ENCODE measurements at places on chromosomes 12 and 14.

DNA sequence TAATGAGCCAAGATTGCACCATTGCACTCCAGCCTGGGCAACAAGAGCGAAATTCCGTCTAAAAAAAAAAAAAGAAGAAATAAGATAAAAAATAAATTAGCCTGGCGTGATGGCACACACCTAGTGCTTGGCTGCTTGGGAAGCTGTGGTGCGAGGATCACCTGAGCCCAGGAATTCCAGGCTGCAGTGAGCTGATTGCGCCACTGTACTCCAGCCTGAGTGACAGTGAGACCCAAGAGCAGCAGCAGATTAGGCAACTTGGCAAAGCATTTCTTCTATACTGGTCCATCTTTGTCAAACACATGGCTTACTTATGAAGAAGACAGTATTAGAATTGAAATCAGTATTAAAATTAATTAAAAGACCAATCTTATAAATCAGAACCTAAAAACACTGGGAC lies 6.3 kb downstream of the GON7 start:
- DNase-seq: no peak

- DNase-seq: no peak
Observed at GRCh38 chr14:103734081-103734888, 18.7 kb downstream of the ZFYVE21 start.

DNA sequence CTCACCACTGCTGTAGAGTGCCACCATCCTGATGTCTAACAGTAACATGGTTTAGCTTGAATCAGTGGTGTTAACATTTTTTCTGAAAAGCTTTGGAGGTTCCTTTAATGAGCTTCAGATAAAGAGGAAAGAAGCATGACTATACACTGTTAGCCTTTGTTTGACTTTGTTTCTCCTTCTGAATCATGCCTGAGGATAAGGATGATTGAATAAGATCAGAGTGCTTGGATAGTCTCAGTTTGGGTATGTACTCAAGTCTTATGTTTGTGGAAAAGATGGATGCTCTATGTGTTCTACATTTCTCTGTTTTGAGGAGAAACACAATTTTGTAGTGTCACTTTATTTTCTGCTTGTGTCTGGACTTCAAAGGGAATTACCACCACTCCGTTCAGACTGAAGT lies 42.0 kb downstream of the GPATCH2L start:
- DNase-seq: no peak

GRCh38 chr12:120529641-120530417 lies 871 bp upstream of the COQ5 start:
- no peak for DNase-seq

DNA sequence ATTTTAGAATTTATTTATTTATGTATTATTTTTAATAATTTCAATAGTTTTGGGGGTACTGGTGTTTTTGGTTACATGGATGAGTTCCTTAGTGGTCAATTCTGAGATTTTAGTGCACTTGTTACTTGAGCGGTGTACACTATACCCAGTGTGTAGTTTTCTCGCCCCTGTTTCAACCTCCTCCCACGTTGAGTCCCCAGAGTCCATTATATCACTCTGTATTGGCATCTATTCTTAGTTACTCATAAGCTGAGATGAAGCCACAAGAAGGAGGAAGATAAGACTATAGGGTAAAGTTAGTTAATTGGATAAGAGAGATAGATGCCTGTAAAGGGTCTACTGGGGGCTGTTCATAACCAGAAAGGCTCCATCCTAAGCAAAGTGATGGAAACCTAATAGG lies 4.0 kb downstream of the C1S start:
- DNase-seq: no peak

- DNase-seq: no peak
Observed at GRCh38 chr12:64116969-64117368, 105.1 kb downstream of the KICS2 start.

DNA sequence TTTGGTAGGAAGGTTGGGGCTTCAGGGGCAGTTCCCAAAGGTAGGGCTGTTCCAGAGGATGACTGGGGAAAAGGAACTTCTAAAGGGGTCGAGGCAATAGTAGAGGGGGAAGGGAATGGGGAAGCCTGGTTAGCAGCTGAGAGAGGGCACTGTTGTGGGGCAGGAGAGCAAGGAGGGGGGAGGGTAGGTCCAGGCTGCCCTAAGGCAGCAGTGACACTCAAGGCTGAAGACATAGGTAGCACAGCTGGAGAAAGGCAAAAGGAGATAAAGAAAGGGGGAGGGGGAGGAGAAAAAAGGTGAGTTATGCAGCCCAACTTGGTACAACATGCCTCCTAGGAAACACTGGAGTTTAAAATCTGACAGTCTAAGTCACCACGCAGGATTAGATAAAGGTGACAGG lies 3.9 kb downstream of the NACA start:
- no peak for DNase-seq

DNA sequence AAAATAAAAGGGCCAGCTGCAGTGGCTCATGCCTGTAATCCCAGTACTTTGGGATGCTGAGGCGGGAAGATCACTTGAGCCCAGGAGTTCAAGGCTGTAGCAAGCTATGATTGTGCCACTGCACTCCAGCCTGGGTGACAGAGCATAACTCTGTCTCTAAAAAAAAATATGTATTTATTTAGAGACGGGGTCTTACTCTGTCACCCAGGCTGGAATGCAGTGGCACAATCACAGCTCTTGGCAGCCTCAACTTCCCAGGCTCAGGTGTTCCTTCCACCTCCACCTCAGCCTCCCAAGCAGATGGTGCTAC lies 179.3 kb upstream of the ATF7IP start:
- DNase-seq: no peak

DNA sequence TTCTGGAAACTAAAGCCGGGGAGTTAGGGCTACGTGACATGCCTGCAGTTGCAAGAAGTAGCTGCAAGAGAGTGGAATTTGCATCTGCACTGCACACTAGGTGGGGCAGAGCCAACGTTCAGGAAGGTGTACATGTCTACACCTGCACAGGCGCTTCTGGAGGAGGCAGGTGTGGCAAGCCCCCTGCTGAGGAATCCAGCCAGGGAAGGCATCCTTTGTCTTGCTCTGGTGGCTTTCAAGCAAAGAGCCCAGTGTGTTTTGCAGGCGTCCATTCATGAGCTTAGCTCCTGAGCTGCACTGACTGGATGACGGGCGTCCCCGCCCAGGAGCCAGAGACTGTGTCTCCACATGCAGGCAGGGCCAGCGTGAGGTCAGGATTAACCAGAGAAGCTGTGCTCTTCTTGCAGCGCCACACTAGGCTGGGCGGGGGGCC lies 116.3 kb downstream of the ZFP36L1 start:
- no peak for DNase-seq

- DNase-seq: no peak
Observed at GRCh38 chr14:20820063-20820904, 17.6 kb upstream of the RNASE1 start.

- DNase-seq: no peak
Observed at GRCh38 chr14:94867209-94867608, 97.3 kb upstream of the GSC start.

DNA sequence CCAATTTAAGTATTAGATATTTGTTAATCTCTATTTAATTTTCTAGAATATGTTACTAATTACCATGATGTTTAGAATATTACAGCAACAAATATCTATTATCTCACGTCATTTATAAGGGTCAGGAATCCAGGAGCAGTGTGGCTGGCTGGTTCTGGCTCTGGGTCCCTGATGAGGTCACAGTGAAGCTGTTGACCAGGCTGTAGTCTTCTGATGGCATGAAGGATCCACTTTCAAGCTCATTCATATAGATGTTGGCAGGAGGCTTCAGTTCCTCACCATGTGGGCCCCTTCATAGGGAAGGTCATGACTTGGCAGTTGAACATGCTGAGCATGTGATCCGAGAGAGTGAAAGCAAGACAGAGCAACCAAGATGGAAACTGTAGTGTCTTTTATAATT lies 375.6 kb downstream of the ATP23 start:
- DNase-seq: no peak

DNA sequence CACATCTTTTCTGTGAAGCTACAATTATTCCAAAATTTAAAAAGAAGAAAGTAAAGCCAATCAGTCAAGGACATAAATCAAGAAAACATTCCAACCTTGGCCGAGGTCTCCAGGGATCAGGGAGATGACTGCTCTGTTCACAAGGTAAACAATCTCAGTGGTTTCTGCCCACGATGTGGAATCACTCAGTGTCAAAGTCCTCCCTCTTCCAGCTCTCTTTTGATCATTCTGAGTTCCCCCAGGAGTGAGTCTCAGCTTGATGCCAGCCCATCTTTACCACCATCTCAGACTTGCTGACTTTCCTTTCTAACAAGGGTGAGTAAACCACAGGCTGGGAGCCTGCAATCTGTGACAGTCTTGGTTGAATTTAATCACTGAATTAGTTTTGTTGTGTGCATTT lies 4.8 kb upstream of the SERPINA9 start:
- no peak for DNase-seq

- no peak for DNase-seq
Observed at GRCh38 chr12:94277426-94278000, 129.1 kb downstream of the PLXNC1 start.

DNA sequence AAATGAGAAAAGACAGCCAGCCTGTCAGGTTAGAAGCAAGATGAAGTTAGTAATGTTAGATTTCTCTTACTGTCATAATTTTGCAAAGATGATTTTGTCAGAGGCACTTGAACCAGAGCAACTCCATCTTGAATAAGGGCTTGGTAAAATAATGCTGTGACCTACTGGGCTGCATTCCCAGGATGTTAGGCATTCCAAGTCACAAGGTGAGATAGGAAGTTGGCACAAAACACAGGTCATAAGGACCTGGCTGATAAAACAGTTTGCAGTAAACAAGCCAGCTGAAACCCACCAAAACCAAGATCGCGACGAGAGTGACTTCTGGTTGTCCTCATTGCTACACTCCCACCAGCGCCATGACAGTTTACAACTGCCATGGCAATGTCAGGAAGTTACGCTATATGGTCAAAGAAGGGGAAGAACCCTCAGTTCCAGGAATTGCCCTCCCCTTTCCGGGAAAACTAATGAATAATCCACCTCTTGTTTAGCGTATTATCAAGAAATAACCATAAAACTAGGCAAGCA lies 1313.5 kb upstream of the TMEM132C start:
- DNase-seq: no peak

DNA sequence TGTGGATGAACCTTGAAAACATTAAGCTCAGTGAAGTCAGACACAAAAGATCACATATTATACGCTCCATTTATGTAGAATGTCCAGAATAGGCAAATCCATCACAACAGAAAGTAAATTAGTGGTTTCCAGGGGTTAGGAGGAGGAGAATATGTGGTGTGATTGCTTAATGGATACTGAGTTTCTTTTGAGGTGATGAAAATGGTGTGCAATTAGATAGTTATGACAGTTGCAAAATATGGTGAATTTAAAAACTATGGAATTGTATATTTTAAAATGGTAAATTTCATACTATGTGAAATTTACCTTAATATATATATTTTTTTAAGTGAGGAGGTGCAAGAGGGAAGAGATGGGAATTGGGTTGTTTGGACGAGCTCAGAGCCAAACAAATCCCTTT lies 46.3 kb upstream of the KICS2 start:
- DNase-seq: no peak

GRCh38 chr12:93924367-93924766 lies 224.0 kb upstream of the PLXNC1 start:
- DNase-seq: no peak

- no peak for DNase-seq
Observed at GRCh38 chr12:75720812-75721641, 209.6 kb upstream of the KRR1 start.

- DNase-seq: peak; percentile 7
Observed at GRCh38 chr12:127381043-127381668, 885.8 kb upstream of the TMEM132C start.

GRCh38 chr14:52868911-52869618 lies 77.7 kb upstream of the GNPNAT1 start:
- no peak for DNase-seq

- no peak for DNase-seq
Observed at GRCh38 chr12:57614178-57614947, 3.1 kb downstream of the ARHGEF25 start.

DNA sequence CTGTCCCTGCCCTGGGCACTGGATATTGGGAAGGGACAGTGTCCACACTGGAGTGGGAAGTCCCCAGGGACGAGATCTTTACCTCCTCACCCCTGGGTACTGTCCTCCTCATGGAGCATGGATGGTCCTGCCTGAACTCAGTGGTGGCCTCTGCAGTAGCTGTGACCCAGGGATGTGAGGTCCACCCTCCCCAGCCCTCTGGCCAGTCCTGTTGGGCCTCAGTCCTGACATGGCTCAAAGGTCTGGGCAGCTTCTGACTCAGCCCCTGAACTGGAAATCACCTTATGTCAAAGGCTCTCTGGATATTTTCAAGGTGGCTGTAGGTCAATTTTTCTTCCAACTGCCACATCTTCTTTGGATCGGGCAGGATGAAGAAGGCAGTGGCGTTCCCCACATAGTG lies 24.4 kb downstream of the SERPINA1 start:
- DNase-seq: no peak

- DNase-seq: no peak
Observed at GRCh38 chr14:22412926-22413411, 176.1 kb downstream of the DAD1 start.

DNA sequence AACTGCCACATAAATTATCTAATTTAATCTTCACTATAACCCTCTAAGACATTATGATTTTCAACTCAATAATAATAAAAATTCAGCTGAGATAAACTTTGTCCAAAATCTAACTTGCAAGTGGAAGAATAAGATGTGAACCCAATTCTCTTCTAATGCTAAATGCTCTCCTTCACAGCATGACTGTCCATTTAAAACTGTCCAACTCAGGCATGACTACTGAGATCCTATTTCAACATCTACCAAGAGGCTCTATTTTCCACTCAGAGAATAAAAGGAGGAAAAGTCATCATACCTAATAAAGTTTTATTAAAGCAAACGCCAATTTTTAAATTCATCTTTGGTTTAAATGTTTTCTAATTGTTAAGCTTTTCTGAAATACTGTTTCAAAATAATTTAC lies 183.6 kb downstream of the MED13L start:
- no peak for DNase-seq

DNA sequence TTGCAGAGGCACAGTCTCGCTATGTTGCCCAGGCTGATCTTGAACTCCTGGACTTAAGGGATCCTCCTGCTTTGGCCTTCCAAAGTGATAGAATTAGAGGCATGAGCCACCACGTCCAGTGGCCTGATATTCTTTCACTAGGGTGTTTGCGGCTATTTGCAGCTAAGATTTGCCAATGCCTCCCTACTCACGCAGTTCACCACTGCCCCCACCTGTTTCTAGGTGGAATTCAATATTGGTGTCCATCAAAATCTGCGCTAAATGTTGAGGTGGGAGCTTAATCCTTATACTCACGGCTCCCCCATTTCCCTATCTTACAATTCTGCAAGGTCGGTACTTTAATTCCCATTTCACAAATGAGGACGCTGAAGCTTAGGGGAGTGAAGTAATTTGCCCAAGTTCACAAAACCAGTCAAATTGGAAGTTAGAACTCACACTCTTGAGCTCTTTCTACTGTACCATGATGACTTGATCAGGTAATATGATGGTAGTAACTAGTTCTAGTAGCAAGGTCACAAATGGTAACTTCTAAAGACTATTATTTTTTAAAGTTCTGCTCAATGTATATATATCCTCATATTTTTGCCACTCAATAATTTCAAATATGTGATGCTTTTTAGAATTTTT lies 22.1 kb upstream of the LRRC9 start:
- no peak for DNase-seq

Measured in stimulated activated CD4-positive, alpha-beta T cell treated with anti-CD3 and anti-CD28 coated beads, Interleukin-15, amount 100 ng/mL, for 1 hour (primary cell).